Right kidney (tissue), 9 donors: ENCODE measurements at places on chromosomes 2 and 18.
A peak's percentile ranks its signal among the peaks of the same experiment; 100 is the strongest.

GRCh38 chr2:166494140-166494624 lies at the start of gene SCN7A:
TSS of gene SCN7A (minus strand) at chr2:166494249. CDS start at chr2:166477696, 16,553 bp downstream.
- DNase-seq, result peak; percentile 76

GRCh38 chr2:146651361-146651760 lies 1193.5 kb upstream of the ACVR2A start:
- DNase-seq, result no peak

GRCh38 chr2:160426604-160427003 lies 67.0 kb downstream of the RBMS1 start:
- no peak for DNase-seq

GRCh38 chr2:240257940-240258580 lies 117.6 kb upstream of the OTOS start:
- no peak for DNase-seq

DNA sequence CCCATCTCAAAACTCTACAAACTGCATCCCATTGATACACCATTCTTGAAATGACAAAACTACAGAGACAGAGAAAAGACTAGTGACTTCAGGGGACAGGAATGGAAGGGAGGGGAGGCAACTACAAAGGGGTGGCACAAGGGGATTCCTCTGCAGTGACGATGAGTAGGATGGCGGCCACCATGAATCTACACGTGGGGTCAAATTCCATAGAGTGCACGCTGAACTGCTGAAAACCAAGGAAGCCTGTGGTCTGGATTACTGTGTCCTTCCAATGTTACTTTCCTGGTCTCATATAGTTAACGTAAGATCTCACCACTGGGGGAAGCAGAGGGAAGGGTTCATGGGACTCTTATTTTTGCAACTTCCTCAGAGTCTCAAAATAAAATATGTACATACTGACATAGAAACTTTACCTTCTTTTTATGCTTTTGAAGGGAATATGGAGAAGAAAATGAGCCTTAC lies 23.6 kb downstream of the COX7A2L start:
- no peak for DNase-seq

GRCh38 chr2:160294339-160294803 lies 94.3 kb upstream of the ITGB6 start:
- no peak for DNase-seq

DNA sequence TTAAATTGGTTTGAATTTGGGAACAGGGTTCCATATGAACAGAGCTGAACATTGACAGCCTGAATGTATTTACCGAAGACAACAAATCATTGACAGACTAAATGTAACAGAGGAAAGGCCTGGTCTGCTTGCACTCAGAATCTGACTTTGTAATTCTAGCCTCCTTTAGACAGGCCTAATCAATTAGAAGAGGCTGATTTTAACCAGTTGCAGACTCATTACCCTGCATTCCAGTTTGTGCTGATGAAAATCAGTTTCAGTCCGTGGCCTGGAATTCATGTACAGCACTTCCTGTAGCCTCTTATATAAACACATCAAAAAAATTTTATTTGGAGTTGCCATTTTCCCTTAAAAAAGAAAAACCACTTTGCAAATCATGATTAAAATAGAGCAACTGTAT lies 93.1 kb upstream of the ZFP36L2 start:
- DNase-seq, result no peak

DNA sequence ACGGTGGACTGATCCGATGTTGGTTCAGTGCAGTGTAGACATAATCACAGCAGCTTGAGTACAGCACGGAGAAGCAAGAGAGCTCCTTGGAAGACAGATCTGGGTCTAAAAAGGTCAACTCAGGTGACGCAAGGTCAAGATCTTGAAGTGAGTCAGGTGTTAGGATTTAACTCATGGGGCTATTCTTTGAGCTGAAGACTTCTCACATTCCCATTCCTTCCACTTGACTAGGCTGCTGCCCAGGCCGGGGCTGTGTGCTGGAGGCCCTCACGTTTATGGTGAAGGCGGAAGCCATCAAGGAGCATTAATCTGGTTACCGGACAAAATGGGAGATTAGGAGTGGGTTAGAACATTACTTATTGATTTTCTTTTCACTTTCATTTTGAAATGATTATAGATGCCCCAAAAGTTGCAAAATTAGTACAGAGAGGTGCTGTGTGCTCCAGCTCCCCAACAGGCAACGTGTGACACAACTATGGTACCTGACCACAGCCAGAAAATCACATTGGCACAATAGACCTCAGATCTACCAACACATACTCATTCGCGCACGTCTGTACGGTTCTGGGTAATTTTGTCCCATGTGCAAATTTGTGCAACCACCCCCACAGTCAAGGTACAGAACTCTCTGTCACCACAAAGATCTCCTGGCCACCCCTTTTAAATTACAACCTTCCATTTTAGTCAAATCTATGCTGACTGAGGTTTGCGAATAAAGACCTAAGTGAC lies 77.6 kb upstream of the SEC11C start:
- no peak for DNase-seq

- DNase-seq, result no peak
Measured at GRCh38 chr2:240933048-240933965, 27.2 kb downstream of the CROCC2 start.

GRCh38 chr2:165573534-165574461 lies 104.3 kb downstream of the CSRNP3 start:
- peak; percentile 74 for DNase-seq

GRCh38 chr18:45102863-45103262 lies 422.2 kb downstream of the SETBP1 start:
- DNase-seq, result no peak

- DNase-seq, result no peak
Measured at GRCh38 chr18:50709193-50709592, 110.6 kb downstream of the MRO start.

DNA sequence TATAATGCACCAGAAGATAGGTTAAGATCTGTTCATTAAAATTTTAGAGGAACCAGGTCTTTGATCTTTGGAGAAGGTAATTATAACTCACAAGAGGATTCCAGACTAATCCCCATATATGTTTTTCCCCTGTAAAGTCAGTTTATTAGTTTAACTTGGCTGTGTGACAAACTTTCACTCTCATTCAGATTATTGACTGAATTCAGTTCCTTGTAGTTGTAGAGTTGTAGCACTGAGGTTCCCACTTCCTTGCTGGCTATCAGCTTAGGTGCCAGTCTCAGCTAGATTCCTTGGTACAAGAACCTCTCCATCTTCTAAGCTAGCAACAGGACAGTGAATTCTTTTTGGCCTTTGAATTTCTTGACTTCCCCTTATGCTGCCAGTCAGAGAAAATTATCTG lies 19.1 kb downstream of the REG1A start:
- DNase-seq, result no peak

DNA sequence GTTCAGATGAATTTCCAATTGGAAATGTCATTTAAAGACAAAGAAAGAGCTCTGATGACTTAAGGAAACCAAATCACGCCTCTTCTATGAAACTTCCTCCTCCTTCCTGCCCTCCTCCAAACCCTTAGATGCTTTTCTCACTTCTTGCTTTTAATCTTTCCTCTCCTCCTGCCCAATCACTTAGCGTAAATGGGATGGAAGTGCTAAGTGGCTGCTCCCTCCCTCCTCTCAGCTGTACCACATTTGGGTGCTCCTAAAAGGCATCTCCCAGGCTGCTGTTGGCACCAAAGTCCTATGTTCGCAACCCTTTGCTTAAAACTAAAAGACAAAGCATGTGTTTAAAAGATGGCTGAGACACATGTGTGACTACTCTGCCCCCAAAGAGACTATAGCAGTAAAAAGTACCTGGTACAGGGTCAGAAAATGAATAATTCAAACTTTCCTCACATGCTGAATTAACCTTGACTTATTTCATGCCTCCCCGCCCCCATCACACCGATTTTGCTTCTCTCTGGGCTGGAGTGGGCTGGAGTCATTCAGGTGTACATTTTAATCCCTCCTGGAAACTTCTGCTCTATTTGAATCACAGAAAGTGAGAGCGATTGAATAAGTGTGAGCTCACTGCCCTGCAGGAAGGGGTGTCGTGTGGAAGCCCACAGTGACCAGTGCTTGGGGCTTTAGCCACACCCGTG lies 59.2 kb upstream of the KLF7 start:
- no peak for DNase-seq

DNA sequence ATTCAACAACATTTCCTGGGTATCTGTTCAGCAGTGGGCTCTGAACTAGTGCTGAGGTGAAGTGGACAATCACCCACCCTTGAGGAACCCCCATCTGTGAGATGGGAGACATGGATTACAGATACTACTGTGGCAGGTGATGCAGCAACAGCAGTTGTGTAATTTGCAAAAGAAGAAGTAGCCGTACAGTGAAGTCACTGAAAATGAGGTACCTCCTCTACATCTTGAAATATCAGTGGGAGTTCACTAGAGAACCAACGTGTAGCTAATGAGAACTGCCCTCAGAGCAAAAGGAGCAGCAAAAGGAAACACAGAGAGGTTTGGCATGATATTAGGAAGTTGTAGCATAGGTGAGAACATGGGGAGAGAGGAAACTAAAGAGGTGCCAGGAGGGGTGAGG lies 41.3 kb downstream of the VSNL1 start:
- DNase-seq, result no peak

- DNase-seq, result peak; percentile 51
Measured at GRCh38 chr2:98909317-98910211, 26.5 kb downstream of the CRACDL start.

- DNase-seq, result no peak
Measured at GRCh38 chr2:67867735-67868134, 195.1 kb downstream of the C1D start.

GRCh38 chr2:48219555-48220436 lies 310.2 kb upstream of the STON1 start:
- no peak for DNase-seq

- no peak for DNase-seq
Measured at GRCh38 chr2:179787601-179788000, 73.8 kb downstream of the ZNF385B start.

- DNase-seq, result no peak
Measured at GRCh38 chr2:58072102-58072501, 25.5 kb downstream of the VRK2 start.

- DNase-seq, result no peak
Measured at GRCh38 chr2:82527124-82527523, 1932.0 kb downstream of the SUCLG1 start.

DNA sequence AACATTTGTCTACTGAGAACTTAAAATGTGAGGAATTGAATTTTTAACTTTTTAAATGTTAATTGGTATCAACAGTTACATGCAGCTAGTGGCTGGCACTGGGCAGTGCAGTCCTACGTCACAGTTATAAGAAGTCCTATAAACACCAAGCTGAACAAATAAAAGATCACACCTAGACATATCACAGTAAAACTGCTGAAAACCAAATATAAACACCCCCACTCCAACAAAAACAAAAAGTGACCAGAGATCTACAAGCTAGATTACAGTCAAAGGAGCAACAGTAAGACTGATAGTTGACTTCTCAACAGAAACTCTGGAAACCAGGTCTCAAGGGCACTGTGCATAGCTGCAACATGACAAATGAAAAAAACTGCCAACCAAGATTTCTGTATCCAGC lies 19.4 kb downstream of the TLK1 start:
- no peak for DNase-seq

DNA sequence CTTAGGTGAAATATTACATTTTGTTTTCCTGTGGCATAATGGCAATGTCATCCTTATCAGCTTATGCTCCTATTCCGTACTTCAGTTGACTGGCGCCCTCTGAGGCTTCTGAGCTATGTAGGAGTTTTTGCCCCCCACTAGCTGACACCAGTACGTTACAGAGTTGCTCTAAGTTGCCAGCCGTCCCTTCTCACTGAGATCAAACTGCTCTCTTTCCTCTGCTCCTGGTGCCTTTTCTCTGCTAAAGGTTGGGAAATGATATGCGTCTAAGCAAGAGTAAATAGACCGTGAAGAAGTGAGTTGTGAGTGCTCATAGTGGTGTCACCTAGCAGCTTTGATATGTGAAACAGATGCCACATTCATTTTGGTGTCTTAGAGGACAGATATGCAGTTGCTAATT lies 99.2 kb downstream of the RAPGEF4 start:
- DNase-seq, result no peak

DNA sequence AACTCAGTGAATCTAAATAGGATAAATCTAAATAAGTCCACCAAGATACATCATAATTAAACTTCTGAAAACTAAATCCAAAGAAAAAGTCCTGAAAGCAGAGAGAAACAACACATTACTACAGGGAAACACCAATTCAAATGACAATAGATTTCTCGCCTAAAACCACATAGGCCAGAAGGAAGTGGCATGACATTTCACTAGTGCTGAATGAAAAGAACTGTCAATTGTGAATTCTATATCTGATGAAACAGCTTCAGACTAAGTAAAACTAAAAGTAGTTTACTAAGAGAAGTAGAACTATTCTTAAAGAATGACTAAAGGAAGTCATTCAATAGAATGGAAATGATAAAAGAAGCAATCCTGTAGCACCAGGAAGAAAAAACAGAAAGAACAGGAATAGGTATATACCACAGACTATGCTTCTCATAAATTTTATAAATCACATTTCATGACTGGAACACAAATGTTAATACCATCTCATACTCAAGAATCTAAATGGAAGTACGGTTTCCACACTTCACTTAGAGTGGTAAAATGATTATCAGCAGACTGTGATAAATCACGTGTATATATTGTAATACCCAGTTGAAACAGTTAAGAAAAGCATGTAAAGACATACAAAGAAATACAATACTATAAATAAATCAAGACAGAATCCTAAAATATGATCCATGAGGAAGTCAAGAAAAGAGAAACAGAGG lies 46.4 kb downstream of the ASXL2 start:
- DNase-seq, result no peak

- no peak for DNase-seq
Measured at GRCh38 chr18:46283895-46284295, 179.7 kb downstream of the HAUS1 start.

- no peak for DNase-seq
Measured at GRCh38 chr18:74229891-74230290, 61.9 kb downstream of the CYB5A start.

DNA sequence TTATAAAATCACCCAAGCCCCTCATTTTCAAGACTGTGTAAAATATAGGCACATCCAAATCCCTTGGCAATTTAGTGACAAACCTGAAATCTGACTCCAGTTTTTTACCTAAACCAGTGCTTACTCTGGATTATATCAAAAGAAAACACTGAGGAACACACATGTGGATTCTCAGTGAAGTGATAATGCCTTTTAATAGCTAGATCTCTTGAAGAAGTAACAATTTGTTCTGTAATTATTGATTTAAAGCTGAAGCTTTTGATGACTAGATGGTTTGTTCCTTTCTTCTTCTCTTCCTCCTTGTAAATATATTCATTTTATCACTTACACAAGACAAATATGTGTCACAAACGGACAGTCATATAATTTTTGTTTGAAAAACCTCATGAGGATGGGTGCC lies 894.6 kb downstream of the DCC start:
- no peak for DNase-seq
